Left ventricle myocardium inferior (tissue), 1 donor: ENCODE measurements at places on chromosomes 3 and 15. TPM values are rescaled to one million over a fixed set of nuclear protein-coding genes. Genes with fewer than 3 reads are reported as not detected.

Gene RETNLB
- not detected for total RNA-seq

Gene CHL1
- total RNA-seq: 8.8 TPM

Gene SLC6A20
- not detected for total RNA-seq

Gene LRRIQ4
- total RNA-seq: not detected

Gene ITIH1
- total RNA-seq: not detected

- DNase-seq: no peak
Observed at GRCh38 chr15:59400103-59400813, 27.6 kb upstream of the MYO1E start.

DNA sequence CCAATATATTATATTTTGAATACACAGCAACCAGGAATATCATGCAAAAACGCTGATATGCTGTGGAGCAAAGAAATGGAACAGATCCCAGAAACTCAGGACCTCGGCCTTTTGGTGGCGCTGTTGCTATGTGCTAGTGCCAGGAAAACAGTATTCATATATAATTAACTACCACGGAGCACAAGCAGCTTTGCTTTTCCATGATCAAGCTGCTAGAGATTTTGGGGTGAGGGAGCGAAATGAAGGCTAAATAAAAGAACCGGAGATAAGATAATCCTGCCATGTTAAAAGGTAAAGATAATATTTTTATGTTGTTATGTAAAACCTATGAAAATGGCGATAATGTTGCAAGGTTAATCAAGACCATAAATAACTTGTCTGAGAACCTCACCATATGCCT is 157.7 kb upstream of the FAM3D start:
- DNase-seq: peak; percentile 20
